AML-193 (cell line): ENCODE measurements at places on chromosomes 2 and 18.

DNA sequence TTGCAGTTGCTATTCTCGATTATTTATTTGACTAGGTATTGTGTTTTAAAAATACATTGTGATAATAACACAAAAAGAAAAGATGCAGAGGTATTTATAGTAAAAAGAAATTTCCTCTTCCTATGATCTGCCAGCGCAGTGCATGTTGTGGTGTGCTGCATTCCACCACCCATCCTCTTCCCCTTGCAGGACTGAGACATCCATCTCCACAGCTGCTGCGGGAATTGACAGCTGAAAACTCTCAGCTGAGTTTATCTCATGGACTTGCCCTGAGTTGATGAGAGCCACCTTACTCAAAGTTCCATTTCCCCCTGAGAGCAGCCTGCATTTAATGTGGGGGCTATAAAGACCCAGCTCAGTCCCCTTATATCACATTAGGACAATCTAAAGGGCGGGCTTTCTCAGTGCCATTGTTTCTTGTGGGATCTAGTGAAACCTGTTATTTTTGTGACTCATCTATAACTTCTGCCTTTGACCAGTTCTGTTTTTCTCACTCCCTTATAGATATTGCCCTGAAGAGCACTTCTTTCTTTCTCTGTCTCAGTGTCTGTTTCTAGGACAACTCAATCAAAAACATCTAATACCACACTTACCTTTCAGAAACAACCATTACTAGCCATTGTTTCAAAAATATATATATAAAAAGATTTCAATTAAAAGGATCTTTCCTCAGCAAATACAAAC, 698.5 kb downstream of the NR4A2 start:
- no peak for DNase-seq

DNA sequence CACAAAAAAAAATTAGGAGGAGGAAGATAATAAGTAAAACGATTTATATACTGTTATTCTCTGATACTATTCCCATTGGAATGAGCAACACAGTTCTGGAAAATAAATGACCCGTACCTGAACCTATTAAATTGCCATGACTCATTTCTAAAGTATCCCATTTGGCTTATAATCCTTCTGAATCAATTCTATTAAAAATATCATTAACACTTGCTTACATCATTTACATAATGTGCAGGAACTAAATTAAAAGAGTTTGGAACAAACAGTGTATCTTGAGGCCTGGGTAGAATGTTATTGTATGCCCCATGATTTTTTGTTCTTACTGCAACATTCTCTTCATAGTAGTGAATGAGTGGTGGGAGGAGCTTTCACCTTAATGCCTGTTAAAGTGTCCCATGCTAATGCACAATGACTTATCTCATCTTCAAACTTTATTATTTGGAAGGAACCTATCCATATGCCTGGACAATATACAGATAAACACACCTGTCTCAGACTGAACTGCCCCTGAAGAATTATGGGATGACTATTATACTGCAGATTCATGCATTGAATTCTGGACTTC, 549.9 kb upstream of the ACVR2A start:
- no peak for DNase-seq

- no peak for DNase-seq
These were observed 44.4 kb downstream of the ST8SIA5 start for GRCh38 chr18:46712406-46712805.

DNA sequence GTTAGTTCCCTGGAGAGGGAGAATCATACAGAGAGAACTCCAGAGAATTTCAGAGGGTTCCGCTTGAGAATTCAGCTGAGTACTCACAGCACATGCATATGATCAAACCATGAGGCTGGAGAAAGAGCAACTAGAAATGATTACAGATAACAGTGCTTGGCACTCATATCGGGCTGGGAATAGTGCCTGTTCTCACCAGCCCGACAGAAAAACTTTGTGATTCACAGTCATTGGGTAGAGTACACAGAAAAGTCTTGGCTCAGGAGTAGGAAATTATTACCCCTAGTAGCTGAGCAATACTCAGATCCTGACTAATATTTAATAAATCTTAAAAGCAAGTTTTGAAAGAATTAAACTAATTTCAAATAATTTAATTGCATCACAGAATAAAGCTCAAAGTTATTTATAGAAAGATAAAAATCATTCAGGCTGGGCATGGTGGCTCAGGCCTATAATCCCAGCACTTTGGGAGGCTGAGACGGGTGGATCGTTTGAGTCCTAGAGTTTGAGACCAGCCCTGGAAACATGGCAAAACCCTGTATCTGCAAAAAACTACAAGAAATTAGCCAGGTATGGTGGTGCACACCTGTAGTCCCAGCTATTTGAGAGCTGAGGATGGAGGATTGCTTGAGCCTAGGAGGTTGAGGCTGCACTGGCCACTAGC, 6.8 kb downstream of the WDPCP start:
- DNase-seq: no peak

DNA sequence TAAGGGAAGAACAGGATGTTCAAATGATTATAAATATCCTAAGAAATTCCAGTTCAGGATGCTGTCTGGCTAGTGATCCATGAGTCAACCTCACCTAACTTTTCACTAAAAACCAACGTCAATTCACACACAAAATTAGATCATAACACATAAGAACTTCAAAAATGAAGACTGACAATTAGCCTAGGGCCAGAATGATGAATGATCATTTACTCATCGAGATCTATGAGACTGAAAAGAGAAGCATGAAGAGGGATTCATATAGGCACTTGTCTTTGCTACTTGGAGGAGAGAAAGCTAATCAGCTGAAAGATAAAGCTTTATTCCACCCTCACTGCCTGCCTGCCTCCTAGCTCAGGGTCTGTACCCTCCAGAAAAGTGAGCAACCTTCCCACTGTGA, 29.8 kb downstream of the ADD2 start:
- no peak for DNase-seq

GRCh38 chr18:61694236-61694635, 198.6 kb downstream of the RNF152 start:
- DNase-seq: no peak

DNA sequence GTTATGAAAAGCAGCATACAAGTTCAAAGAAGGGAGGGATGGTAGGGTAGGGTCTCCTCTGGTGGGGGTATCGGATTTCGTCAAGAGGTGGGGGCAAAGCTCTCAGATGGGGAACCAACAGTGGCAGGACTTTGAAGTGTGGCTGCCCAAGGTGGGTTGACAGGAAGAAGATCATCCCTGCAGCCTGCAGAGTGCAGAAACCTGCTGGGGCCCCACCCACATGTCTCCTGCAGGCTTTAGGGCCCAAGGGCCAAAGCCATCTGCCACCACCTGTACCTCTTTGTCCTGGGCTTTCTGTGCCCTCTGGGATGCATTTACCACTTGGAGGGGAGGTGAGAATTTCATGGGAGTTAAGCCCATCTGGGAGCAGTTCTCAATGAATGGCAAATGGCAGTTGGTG, 42.7 kb downstream of the KCNF1 start:
- DNase-seq: no peak

DNA sequence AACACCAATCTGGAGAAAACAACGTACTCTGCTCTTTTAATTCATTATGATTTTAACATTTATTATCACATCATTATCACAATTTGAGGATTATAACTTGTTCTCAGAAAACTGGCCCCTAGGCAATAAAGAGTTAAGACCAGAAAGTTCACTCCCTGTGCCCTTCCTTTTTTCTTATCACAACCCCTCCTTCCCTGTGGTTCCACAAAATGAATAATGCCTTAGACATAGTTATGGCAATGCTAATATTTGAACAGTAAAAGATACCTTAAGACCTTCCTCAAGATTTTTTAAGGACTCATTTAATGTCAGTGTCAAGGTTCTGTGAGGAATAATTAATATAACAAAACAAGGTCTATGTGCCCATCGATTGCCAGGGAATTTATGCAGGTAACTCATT, 596.2 kb downstream of the ARHGAP15 start:
- no peak for DNase-seq

DNA sequence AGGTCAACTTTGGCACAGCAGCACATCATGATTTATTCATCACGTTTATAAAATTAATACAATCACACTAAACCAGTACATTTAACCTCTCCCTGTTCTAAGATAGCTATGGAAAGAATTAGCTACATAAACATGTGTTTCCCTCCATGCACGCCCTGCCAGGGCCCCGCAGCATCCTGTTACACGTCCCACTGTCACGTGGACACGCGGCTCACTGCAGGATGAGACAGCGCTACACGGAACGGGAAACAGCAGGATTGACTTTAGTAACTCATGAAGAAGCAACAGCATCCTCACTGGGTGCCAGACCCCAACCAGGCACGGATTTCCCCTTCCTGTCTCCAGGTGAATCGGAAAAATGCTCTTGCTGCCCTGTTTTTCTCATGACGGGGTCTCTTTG, 30.9 kb upstream of the SALL3 start:
- DNase-seq: no peak

GRCh38 chr2:196041786-196042185, 26.9 kb downstream of the DNAH7 start:
- DNase-seq: no peak

GRCh38 chr2:85413592-85414420, 3.6 kb upstream of the CAPG start:
- DNase-seq: peak; percentile 21

DNA sequence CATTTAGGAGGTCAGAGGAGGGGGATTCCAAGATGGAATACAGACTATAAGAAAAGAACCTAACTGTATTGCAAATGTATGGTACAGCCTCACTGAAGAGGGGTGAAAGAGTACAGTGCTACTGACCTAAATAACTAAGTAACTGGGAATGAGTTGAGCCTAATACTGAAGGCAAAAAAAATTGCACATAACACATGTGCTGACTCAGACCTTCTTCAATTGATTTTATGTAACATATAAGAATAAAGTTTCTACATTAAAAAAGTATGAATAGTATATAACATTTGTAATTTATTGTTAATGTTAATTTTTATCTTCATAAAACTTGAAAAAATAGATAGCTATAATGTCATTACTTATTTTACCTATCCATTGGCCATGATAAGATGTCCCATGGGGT, 41.7 kb downstream of the MALT1 start:
- DNase-seq: no peak

- DNase-seq: no peak
These were observed 824.0 kb upstream of the ID2 start for GRCh38 chr2:7857904-7858303.

GRCh38 chr18:48929941-48930713, 20.6 kb downstream of the SMAD7 start:
- no peak for DNase-seq

GRCh38 chr2:128492966-128493811, 174.5 kb upstream of the HS6ST1 start:
- no peak for DNase-seq

DNA sequence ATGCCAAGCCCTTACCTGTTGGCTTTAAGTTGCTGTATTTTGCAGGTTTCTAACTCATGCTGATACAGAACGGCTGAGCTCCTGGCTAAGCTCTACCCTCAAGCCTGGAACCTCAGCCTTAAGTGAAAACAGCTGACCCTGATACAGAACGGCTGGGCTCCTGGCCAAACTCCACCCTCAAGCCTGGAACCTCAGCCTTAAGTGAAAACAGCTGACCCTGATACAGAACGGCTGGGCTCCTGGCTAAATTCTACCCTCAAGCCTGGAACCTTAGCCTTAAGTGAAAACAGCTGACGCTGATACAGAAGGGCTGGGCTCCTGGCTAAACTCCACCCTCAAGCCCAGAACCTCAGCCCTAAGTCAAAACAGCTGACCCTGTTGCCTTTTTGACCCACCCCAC, 17.6 kb upstream of the DNER start:
- DNase-seq: no peak

DNA sequence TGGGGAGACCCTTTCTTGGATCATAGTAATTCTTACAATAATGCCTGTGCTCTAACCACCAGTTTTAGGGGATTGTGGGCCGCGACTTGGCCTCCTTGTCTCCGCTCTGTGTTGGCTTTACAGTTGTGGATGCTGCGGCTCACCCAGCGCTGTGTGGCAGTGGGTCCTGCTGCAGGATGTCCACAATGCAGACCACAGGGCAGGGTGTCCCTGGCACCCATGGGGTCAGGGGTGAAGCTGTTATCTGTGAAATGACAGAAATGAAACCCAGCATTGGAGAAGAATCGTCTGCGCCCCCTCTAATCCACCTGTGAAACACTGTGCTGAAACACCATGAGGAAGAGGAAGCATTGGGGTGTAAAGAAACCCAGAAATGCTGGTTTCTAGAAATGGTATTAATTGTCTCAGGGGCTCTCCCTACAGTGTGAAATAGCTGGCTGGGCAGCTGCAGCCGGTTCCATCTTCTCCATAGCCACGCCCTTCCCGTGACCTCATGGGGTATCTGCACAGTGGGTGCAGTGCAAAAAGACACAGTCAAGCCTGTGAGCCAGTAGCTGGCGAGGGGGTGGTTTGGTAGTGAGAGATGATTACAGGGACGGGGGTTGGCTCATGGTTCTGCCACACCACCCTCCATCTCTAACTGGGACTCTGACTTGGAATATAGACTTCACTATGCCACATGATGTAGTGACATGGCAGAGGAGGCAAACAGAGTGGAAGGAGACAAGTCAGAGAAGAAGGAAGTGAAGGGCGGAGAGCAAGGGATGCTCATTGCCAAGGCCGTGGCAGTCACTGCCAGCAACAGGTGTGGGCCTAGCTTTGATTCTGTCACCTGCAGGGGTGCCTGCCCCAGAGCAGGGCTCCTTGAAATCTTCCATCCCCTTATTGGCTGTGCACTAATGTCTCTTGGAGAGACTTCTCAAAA, 16.2 kb downstream of the INPP4A start:
- DNase-seq: no peak

DNA sequence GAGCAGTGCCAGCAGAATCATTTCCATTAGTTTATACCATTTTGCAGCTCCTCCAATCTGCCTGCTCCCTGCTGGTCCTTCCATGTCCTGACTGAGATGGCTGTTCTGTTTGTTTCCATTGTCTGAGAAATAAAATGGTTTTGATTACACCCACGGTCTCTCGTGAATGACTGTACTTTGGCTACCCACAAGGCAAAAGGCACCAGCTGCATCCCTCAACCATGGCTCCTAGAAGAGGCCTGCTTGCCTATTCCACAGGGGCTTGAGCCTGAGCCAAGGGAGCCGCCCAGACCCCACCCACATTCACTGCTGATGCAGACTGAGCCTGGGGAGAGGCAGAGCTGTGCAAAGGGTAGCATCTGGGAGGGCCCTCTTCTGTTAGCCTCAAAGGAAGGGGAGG, 31.2 kb downstream of the MARCHF4 start:
- DNase-seq: no peak

DNA sequence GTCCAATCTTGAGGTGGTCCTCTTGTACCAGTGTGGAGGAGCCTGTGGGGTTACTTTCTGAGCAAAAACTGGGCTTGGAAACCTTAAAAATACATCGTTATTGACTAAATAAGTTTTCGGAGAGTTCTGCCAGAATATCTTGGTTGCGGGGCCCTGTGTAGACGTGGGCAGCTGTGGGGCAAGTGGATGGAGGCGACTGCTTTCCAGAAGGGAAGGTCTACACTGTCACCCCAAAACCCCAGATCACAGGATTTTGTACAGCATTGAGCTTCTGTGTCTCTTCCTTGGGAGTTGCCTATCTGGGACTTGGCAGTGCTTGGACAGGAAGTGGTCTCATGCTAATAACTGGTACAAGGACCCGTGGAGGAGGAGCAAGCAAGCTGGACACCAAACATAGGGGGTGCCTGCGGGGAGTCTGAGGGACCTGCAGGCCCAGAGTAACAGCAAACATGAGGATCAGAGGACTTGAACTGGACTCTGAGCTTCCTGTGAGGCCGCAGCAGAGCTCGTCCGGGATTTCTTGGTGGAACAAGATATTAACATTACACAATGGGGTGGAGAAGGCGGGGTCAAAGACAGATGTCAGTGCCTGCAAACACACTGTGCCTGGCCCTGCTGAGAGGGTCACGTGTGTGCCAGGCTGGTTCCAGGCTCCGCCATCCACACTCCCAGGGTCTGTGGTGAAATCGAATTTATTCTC, 48.0 kb upstream of the CTLA4 start:
- DNase-seq: no peak
